HS-27A (cell line): ENCODE measurements at places on chromosomes 2 and 18.

DNA sequence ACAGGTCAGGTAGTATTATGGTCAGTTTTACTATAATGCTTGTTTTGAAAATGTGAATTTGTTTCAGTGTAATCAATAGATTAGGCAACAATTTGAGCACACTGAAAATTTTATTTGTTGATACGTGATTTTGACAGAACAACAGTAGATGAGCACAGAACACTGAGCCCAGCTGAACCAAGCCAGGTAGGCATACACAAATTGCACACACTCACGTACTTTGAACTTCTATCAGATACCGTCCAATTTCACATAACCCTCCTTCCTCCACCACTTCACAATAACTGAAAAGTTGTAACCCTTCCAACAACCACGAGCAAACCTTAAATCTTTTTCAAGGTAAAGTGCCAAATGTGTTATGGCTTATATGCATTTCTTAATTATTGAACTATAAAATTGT lies 229.5 kb upstream of the TMEFF2 start:
- DNase-seq: no peak

DNA sequence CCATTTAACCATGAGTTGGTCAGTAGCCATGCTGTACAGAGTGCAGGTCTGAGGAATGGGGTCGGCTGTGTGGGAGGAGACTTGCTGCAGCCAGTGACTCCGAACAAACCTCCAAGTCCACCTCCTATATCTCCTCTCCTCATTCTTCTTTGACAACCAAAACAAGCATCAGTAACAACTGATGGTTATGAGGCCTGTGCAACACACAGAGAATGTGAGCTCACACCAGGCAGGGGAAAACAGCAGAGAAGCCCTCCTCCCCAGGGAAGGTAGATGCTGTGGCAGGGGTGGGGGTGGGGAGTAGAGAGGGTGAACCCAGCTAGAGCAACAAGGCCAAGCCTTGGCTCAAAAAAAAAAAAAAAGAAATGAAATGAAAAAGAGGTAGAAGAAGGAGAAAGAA lies 12.3 kb upstream of the CNGA3 start:
- peak; percentile 15 for DNase-seq

DNA sequence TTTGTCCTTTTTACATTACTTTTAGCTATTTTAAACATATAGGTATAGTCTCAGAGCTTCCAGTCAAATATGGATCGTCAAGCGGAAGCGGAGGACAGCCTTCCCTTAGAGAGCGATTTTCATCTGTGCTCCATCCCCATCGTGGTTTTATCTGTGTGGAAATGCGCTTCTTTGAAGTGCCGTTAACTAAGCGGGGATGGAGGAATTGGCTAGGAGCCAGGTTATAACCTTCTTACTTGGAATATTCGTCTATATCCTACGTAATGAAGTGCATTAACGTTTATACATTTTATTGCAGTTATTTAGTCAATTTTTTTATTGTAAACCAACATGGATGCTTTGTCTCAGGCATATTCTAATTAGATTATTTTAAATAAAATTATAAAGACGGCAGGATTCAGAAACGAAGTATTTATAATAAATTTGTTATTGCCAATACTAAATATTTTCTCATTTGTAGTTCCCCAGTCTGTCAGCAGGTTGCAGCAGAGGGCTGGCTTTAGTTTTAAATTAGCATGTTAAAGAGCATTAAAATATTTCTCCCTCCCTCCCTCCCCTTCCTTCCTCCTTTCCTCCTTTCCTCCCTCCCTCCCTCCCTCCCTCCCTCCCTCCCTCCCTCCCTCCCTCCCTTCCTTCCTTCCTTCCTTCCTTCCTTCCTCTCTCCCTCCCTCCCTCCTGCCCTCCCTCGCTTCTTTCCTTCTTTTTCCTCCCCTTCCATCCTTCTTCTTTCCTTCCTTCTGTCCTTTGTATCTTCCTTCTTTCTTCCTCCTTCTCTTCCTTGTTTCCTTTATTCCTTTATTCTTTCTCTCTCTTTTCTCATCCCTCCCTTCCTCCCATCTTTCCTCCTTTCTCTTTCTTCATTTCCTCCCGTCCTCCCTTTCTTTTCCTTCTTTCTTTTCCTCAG lies 80.6 kb upstream of the DOCK10 start:
- no peak for DNase-seq

GRCh38 chr18:71223486-71223885 lies 934.6 kb downstream of the SOCS6 start:
- no peak for DNase-seq

GRCh38 chr2:158650646-158651357 lies 144.3 kb upstream of the DAPL1 start:
- DNase-seq: no peak

- no peak for DNase-seq
Measured at GRCh38 chr18:76274468-76275289, 220.4 kb downstream of the ZNF516 start.
